ENCODE measurements at places on chromosomes 2 and 18.

DNA sequence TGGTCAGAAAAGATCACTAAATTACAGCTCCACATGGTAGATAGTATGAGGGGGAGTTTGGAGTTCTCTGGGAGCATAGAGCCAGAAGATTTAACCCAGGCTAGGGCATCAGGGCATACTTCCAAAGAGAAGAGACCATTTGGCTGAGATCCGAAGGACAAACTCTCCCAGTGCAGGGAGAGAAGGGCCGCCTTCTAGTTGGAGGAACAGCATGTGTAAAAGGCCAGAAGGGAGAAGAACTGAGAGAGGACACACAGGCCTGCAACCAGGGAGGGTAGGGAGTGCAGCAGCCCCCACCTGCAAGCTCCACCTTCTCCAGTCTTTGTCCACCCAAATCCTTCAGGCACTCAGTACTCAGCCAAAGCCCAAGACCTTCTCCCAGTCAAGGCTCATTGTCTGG lies 182.0 kb downstream of the GFPT1 start:
- no peak for DNase-seq

- DNase-seq, result no peak
Observed at GRCh38 chr2:232873292-232873908, 3.3 kb downstream of the SNORC start.

- no peak for DNase-seq
Observed at GRCh38 chr18:22985250-22985649, 52.1 kb downstream of the RBBP8 start.

DNA sequence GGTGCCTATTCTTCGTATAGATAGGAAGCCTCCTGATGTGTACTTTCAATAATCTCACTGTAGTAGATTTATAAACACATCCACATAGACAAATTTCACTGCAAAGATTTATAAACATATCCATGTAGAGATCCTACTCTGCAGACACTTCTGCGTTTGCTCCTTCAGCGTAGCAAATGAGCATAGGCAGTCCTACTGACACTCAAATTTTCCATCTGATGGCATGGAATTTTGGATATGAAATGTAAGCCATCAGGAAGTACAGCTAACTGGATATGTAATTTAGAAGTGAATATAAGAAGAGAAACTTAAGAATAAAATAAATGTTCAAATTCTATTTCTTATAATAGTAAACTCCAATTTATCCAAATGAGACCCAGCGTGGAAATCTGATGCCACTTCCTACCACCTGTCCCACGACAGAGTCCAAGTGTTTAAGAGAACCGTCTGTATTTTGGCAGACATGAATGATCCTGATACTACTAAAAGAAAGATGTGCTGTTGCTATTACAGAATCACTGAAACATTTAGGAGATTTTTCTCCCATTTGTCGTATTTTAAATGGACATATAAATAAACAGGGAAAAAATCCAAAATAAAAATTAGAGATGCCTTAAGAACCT lies 86.0 kb downstream of the DTNA start:
- DNase-seq, result no peak

All from CD4-positive, alpha-beta T cell treated with Interleukin-6 at 100 ng/mL for 8 hours (primary cell).